ENCODE measurements at places on chromosomes 4 and X.

GRCh38 chr4:13312264-13312663 is 171.9 kb downstream of the RAB28 start:
- no peak for DNase-seq

GRCh38 chr4:5747738-5748375 is 36.9 kb downstream of the EVC start:
- DNase-seq, result peak; percentile 42

DNA sequence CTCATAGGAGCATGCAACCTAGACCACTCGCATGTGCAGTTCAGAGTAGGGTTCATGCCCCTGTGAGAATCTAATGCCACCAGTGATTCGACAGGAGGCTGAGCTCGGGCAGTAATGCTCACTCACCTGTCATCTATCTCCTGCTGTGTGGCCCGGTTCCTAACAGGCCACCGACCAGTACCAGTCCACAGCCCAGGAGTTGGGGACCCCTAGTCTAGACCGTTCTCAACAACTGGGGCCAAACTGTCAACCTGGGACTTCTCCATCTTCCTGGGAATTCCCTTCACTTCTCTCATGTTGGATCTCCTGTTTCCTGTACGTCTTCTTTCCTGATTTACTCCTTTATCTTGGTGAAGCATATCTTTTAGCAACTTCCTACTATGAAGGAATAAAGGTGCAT is 79.4 kb upstream of the HELT start:
- DNase-seq, result no peak

DNA sequence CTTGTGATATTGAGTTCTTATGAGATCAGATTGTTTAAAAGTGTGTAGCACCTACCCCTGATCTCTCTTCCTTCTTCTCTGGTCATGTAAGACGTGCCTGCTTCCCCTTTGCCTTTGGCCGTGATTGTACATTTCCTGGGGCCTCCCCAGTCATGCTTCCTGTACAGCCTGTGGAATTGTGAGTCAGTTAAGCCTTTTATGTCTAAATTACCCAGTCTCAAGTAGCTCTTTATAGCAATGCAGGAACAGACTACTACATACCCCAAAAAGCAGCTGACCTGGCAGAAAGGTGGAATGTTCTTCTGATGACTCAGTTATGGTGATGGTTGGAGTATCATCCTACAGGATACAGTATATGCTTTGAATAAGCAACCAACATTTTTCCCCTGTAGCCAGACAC is 11.4 kb upstream of the MCUB start:
- DNase-seq, result no peak

Data from renal pelvis (tissue), 12 donors.